NCI-H1930 (cell line): ENCODE measurements at places on chromosomes 11 and 22.

DNA sequence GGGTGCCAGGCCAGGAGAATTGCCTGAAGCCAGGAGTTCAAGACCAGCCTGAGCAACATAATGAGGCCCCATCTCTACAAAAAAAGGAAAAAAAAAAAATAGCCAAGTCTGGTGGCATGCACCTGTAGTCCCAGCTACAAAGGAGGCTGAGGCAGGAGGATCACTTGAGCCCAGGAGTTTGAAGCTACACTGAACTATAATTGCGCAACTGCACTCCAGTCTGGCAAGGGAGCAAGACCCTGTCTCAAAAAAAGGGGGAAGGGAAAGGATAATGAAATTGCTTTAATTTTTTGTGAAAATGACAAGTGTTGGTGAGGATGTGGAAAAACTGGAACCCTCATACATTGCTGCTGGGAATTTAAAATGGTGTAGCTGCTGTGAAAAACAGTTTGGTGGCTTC, 19.2 kb downstream of the STK33 start:
- no peak for DNase-seq

GRCh38 chr11:8063324-8063723, 17.7 kb upstream of the TUB start:
- no peak for DNase-seq

GRCh38 chr22:26660356-26660755, 3.0 kb downstream of the MIAT start:
- no peak for DNase-seq

GRCh38 chr22:27270818-27271510, 530.6 kb downstream of the MN1 start:
- DNase-seq: no peak

- DNase-seq: no peak
Observed at GRCh38 chr11:65316227-65317024, 1.8 kb downstream of the CDC42EP2 start.

DNA sequence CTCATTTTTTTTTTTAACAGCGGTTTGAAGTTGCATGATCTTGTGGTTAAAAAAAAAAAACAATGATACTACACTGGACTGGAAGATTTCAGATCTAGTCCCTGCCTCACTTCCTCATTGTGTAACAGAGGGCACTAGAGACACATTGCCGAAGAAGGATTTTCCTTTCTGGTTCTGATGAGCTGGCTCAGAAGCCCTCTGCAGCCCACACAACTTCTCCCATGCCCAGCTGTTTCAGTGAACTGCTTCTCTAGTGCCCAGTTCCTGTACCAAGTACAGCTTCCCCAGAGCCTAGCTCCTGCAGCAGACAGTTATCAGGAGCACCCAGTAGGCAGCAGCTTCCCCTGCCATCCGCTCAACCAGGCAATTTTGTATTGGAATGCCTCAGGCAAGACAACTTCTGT, 29.5 kb upstream of the ANO5 start:
- no peak for DNase-seq

DNA sequence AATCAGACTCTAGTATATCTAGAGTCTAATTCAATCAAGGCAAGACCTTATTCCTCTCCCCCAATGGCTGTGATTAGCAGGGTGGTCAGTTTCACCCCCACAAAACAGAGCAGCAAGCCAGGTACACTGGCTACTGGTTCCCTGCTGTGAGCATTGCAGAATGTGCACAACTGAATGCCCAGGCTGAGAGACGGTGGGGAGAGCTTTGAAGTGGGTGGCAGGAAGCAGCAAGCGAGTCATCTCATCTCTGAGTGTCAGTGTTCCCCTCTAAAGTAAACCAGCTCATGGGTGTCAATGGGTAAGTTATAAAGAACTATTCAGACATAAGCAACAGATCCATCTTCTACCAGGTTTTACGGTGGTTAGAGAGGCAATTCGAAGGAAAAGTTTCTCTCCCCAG, 37.6 kb downstream of the GAB4 start:
- DNase-seq: no peak

DNA sequence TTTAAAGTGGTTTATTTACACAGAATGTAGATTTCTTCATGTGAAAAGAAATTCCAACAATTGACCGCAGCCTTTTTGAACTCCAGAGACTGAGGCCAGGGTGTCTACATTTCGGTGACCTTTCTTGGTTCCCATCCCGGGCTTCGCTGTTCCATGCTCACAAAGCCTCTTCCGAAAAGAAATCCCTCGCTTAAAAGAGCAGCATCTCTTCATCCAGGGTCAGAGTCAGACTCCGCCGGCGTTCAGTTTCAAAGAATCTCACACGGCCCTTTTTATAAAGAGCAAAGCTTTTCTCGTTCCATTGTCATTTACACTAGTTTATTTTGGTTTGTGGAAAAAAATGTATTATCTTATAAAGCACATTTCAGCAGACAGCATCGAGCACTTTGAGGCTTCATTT, 530.6 kb upstream of the B3GAT1 start:
- DNase-seq: no peak

DNA sequence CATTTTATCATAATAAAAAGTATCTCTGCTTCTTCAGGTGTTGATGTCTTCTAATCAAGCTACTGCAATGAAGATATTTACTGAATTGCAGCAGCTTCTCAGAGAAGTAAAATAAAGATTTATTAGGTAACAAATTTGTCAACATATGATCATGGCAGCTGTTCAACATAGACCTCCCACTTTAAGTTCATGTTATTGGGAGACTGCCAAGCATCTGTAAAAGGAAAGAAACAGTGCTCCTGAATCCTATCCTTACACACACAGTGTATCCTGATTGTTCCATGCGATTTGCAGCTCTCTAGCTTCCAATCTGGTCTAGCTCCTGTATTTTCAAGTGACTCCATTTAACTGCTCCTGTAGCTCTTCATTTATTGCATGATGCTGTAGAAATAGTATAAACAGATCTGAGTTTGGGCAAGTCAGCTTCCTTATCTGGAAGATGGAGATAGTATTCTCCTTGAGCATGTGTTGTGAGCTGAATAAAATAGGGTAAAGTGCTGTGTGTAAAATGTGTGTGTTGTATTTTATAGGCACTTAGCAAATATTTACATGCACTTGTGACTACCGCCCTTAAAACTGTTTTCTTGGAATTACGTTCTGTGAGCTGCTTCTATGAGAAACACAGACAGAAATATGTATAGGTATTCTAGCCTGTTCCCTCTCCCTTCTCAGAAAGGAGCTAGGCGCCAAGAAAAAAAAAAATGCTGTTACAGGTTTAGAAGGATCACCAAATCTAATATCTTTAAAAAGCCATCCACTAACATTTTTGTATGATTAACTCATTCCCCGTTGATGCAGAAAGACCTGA, 290.6 kb downstream of the JRKL start:
- no peak for DNase-seq

- no peak for DNase-seq
Observed at GRCh38 chr11:19079643-19080440, 19.3 kb upstream of the MRGPRX2 start.

DNA sequence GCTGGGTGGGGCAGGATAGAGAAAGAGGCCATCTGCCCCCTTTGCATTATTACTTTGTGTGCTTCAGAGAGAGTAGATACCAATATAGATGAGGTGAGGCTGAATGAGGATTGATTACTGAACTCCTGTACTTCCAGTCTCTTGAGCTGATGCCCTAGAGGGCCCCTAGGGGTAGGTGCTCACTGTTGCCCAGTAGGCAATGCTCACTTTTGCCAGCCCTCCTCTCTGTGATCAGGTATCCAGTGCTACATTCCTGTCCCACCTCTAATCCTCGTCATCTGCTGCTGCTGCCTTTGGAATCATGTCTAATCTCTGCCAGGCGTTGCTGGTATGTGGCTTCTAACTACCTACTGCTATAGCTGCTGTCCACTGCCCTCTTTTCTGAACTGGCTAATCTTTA, 57.2 kb downstream of the CCDC83 start:
- no peak for DNase-seq

DNA sequence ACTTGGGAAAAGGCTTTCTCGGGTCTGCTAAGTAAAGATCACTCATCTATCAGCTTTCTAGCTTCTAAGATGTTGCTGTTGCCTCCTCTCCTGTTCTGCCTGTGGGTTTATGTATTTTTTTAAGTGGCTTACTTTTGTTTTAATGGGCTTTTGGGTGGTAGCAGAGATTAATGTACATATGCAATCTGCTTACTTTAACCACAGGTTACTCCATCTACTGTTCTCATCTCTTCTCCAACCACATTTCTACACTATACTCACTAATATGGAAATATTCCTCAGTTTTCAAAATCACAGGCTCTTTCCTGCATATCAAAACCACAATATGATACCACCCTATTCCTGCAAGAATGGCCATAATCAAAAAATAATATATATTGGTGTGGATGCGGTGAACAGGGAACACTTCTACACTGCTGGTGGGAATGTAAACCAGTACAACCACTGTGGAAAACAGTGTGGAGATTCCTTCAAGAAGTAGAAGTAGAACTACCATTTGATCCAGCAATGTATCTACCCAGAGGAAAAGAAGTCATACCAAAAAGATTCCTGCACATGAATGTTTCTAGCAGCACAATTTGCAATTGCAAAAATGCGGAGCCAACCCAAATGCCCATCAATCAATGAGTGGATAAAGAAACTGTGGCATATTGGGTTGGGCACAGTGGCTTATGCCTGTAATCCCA, 288.8 kb downstream of the SWAP70 start:
- DNase-seq: no peak

- no peak for DNase-seq
Observed at GRCh38 chr22:39030705-39031104, 9.8 kb downstream of the APOBEC3D start.

DNA sequence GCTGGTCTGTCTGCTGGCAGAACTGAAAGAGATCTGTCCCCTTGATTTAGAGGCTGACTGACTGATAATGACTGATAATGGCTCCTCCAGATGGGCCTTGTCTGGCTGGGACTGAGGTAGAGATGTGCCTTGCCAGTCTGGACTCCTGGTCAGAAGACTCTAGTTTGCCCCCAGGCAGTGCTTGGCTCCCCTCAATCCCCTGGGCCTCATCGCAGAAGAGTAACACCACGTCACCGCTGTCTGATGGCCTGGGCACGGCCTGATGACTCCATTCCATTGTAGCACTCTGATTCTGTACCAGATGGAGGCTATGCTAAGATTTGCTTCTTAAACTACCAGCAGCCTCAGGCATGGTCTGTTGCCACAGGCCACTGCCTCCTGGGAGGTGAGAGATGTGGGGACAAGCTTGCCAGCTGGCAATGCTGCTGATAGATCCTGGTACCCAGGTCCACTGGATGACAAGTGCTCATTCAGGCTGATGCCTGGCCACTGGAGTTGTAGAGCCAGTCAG, 19.1 kb downstream of the CYB5R2 start:
- DNase-seq: no peak

GRCh38 chr11:119942583-119943297, 195.2 kb downstream of the TRIM29 start:
- no peak for DNase-seq

- DNase-seq: no peak
Observed at GRCh38 chr11:36026315-36026968, 82.6 kb downstream of the LDLRAD3 start.

GRCh38 chr11:3222003-3222855, 3.6 kb upstream of the MRGPRG start:
- no peak for DNase-seq

GRCh38 chr11:74011360-74012073, 2.6 kb upstream of the UCP3 start:
- no peak for DNase-seq

DNA sequence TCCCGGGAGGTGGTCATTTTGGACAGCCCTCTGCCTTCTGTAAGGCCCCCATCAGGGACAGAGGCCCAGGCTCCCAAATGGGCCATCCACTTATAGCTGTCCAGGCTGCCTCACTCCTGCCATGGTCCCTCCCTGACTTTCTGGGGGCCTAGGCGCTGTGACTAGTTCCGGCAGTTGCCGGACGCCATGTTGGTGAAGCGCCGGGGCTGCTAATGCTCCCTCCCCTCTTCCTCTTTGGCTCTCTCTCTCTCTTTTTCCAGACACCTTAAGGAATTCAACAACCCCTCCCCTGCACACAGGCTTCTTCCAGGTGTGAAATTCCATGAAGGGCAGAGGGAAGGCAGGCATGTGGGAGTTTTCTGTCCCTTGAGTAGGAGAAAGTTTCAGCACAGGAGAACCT, 445.6 kb downstream of the SOX6 start:
- no peak for DNase-seq

DNA sequence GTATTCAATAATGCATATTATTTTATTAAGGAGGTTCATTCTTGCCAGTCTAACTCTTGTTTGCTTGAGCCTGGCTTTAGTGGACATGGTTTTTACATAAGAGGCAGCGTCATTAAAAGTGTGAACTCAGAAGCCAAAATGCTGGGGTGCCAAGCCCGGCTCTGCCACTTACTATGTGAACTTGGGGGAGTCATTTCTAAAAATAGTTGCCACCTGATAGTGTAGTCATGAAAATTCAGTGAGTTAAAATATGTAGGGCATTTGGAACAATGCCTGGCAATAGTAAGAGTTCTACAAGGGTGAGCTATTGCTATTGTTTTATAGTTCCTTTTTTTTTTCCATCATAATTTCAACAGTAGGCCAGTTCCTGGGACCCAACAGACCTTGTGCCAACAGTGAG, 49.9 kb downstream of the TENM4 start:
- DNase-seq: no peak

GRCh38 chr11:113182288-113182687, 132.1 kb upstream of the TTC12 start:
- DNase-seq: no peak

- no peak for DNase-seq
Observed at GRCh38 chr22:50530580-50530876, 716 bp upstream of the TYMP start.

DNA sequence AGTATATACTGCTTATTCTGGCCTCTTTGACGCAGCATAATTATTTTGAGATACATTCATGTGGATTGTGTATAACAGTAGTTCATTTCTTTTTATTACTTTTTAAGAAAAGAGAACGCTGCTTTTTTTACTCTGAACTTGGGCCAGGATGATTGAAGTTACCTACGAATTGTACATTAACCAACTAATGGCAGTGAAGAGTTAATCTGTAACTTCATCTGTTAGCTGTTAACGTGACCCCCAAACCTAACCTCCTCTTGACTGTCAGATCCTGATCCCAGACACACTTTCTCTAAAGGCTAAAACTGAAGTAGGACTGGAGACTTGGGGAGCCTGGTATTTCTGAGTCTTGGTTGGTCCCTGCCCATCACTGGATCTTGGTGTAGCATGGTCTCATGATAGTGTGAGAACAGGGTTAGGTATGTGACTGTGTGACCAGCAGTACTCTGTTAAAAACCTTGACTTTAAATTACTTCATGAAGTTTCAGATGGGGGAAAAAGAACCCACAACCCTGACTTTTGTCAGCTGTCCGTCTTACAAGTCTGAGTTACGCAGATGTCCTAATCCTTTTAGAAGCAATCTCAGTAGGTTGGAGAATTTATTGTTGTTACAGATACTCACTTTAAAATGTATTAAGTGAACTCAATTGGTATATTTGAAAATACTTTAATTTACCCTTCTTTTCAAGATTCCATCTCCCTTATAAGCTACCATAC, 39.4 kb downstream of the C22orf31 start:
- DNase-seq: no peak

GRCh38 chr11:50298182-50298988, 265.7 kb downstream of the OR4C45 start:
- DNase-seq: peak; percentile 91

- DNase-seq: no peak
Observed at GRCh38 chr11:8704136-8704535, 21.5 kb downstream of the RPL27A start.

- no peak for DNase-seq
Observed at GRCh38 chr11:77842441-77843121, 21.6 kb downstream of the AAMDC start.
